T-helper 17 cell (primary cell): ENCODE measurements at places on chromosomes 2 and 18. TPM values are rescaled to one million over a fixed set of nuclear protein-coding genes. Genes with fewer than 3 reads are reported as not detected.

Gene DSC1
- 0.16 TPM for total RNA-seq

Gene ZSWIM2
- total RNA-seq, result not detected

Gene TANC1
- 2.6 TPM for total RNA-seq

DNA sequence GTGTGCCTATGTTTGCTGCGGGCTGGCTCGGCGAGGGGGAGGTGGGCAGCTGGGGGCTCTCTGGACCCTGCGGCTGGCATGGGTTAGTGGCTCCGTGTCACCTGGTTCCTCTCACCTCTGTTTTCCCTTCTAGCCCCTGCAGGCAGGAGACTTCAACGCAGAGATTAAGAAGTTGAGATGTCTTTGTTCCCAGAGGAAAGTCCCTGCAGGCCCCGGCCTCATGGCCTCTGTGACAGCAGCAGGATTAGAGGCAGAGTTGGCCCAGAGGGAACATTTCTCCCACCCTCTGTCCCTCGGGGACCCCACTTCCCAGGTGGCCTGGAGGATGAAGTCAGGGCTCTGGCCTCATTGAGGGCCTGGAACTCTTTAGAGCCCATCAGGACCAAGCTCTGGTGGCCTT, 56.5 kb downstream of the HPCAL1 start:
- no peak overlapping the region for H3K27ac ChIP-seq
- H3K27me3 ChIP-seq, result no peaks in the 10 kb centered on the region
- peaks cover 36% of the 10 kb centered on the region for H3K4me1 ChIP-seq
- H3K36me3 ChIP-seq, result peaks cover 6% of the 10 kb centered on the region
- H3K4me3 ChIP-seq, result no peak overlapping the region

DNA sequence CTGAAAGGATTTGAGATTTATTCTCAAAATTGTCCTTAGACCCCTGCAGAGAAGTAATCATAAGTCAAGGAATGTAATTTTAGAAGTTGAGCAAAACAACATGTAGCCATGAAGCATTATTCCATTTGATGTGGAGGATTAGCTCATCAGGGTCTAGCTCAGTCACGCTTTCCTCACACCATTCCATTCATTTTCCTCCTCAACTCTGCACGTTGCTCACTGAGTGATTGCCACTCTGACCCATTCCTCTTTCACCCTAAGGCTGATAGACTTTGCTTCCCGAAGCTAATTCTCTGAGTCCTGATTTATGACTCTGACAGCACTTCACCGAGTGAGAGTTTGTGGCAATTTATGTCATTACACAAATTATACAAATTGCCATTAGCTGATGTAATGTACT, 820.6 kb upstream of the PIK3C3 start:
- H3K4me1 ChIP-seq, result no peaks in the 10 kb centered on the region
- DNase-seq, result no peak
- no peak overlapping the region for H3K4me3 ChIP-seq
- no peak overlapping the region for H3K27ac ChIP-seq
- no peaks in the 10 kb centered on the region for H3K36me3 ChIP-seq
